ENCODE measurements at places on chromosomes 4 and X.
A peak's percentile ranks its signal among the peaks of the same experiment; 100 is the strongest.

DNA sequence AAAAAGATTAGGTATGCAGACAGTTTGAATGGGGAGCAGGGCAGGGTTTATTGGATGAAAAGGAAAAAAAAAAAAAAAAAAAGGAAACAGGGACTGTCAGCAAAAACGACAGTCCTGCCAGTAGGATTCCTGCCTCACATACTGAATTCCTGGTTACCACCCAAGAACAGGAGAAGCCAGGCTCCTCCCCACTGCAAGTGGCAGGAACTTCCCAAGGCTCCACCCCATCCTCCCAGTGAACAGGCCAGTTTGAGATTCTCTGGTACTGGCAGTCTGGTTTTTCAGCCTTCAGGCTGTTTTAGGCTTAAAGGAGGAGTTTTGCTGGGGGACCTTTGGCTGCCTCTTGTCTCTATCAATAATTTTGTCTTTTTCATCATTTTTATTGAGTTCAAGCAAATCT lies 360.0 kb upstream of the CXorf51A start:
- no peak for DNase-seq

GRCh38 chr4:149709640-149710039 lies 106.0 kb downstream of the IQCM start:
- no peak for DNase-seq

DNA sequence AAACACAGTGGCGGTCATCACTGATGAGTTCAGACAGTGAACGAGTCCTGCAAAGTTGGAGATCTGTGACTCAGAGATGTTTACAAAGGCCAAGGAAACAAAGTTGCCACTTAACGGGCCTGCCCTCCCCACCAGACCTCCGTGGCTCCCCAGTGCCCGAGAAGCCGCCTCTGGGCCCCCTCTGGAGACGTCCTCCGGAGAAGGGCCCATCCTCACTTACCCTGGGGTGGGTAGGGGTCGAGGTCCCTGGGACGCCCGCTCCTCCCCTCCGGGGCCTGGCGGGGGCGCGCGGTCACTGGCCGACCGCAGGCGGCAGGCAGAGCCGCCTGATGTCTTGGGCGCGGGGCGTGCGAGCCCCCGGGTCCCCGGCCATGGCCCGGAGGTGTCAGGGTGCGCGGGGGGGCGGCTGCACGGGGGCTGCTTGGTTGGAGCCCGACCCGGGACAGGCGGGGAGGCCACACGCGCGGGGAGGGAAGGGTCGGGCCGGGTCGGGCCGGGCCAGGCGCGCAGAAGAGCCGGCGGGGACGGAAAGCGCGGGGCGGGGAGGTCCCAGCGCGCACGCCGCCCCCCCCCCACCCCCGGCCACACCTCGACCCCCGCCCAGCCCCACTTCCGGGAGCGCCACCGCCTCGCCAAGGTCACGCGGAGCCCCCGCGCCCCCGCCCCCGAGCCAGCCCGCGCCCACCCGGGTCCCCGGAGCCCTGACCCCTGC lies 529 bp downstream of the DHRSX start:
- DNase-seq: peak; percentile 46

- no peak for DNase-seq
Observed at GRCh38 chr4:173538909-173539445, 8.9 kb upstream of the HAND2 start.

DNA sequence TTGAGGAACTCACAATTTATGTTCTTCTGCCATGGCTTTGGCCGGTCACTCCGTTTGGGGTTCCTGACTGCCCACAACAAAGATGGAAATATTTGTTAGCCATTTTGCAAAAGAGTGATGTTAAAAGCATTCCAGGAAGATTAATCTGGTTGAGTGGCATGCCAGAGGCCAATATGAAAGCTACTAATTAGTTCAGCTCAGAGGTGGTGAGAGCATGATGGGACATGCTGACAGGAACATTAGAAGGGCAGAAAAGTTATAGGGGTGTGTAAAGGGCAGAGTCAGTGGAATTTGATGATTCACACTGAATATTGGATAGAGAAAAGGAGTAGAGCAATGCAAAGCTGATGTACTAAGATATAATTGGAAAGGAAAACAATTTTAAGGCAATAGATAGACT lies 94.4 kb downstream of the TLL1 start:
- no peak for DNase-seq

- no peak for DNase-seq
Observed at GRCh38 chrX:151796576-151796975, 62.0 kb downstream of the CNGA2 start.

GRCh38 chrX:41837270-41837944 lies 85.9 kb downstream of the CASK start:
- no peak for DNase-seq

- no peak for DNase-seq
Observed at GRCh38 chrX:7115557-7115956, 32.0 kb upstream of the STS start.

GRCh38 chrX:11944501-11944900 lies 186.5 kb downstream of the MSL3 start:
- no peak for DNase-seq
